ENCODE measurements at places on chromosomes 6 and 20. TPM values are rescaled to one million over a fixed set of nuclear protein-coding genes. Genes with fewer than 3 reads are reported as not detected.
A peak's percentile ranks its signal among the peaks of the same experiment; 100 is the strongest.

ENPP1 gene
- total RNA-seq: 2.2 TPM

PLCB1 gene
- 6.3 TPM for total RNA-seq

NDRG3 gene
- 27.5 TPM for total RNA-seq

SLC32A1 gene
- not detected for total RNA-seq

ANKRD66 gene
- not detected for total RNA-seq

FRMD1 gene
- total RNA-seq: 1.0 TPM

DNA sequence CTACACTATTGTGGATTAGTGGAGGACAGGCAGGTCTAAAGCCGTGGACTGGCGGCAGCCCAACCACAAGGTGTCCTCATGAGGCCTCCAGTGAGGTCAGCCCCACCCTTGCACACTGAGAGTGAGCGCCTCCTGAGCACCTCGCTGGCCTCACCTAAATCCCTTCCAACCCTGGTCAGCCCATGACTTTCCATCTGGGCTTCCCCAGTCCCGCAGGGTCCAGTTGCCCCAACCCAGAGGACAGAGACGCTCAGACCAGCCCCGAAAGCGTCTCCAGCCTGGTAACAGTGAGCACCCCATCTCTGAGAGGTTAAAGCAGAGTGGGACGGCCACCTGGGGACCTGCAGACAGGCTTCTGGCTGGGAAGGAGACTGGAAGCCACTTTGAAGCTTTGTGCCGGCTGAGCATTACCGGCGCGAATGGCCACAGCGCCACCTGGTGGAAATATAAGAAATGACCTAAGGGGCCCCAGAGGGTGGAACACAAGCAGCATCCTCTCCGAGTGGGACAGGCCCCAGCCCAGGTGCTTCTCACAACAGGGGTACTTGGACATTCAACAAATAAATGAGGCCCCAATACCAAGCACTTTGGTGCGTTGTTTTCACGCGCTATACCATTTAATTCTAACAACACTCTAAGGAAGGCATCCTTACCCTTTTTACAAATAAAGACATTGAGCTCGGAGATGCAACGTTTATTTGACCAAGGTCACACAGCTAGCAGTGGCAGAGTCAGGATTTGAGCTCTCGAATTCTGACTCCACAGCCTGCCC lies 65.7 kb upstream of the TOP1 start:
- peak; percentile 78 for DNase-seq

- peak; percentile 59 for DNase-seq
Observed at GRCh38 chr20:38286586-38287531, 17.1 kb upstream of the BPI start.

GRCh38 chr20:62839261-62839660 lies 22.4 kb downstream of the TCFL5 start:
- peak; percentile 6 for DNase-seq

- DNase-seq: no peak
Observed at GRCh38 chr6:13175759-13176158, 152.6 kb downstream of the TBC1D7 start.

DNA sequence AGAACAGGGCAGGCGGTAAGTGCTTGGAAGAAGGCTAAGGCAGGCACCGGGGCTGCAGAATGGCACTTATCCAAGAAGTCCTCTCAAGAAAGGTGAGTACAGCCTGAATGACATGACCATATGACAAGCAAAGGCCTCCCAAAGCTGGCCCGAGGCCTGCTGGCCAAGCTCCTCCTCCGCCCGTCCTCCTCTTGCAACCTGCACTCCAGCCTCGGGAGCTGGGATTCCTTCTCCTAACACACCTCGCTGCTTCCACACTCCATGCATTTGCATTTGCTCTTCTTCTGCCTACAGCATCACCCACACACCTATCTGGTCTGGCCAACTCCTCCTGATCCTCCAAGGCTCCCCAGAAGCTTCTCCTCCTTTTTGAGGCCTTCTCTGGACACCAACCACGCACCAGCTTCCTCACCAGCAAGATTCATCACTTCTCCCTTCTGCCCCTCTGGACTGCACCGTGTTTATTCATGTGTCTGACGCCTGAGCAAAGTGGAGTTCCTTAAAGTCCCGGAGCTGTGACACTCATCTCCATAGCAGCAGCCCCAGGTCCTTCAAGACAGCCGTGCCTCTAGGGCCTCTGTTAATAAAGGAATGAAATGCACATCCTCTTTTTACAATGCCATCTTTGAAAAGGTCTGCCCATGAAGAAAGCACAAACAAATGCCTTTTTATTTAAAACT lies 32.3 kb downstream of the CNKSR3 start:
- no peak for DNase-seq

DNA sequence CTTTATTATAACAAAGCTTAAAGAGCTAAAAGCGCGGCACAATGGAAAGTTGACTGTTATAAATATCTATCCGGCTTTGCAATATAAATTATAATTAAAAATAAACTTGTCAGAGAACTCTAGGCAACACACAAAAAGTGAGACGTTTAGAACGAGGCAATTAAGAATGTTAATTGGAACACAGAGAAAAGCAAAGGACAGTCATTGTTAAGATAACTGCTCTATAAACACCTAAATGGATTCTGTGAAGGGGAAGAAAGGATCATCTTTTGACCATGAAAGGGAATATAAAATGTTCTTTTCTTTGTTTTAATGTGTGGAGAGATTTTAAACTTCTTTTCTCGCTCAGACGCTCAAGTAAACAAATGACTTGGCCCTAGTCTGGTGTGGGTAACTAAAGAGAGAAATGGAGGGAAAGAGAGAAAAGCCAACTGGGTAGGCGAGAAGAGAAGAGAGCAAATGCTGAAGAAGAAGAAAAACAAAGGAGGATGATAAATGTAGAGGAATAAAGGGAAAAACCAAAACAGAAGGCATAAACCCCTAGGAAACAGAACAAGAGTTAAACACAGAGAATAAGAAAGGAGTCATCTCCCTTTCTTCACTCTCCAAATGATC lies 9.3 kb upstream of the SALL4 start:
- DNase-seq: no peak

All from Right ventricle myocardium superior (tissue), 1 donor.